ENCODE measurements at places on chromosomes 6 and 20. TPM values are rescaled to one million over a fixed set of nuclear protein-coding genes. Genes with fewer than 3 reads are reported as not detected.
A peak's percentile ranks its signal among the peaks of the same experiment; 100 is the strongest.

CCN5 gene
- not detected for total RNA-seq

GRCh38 chr6:68760941-68761676 lies 126.0 kb downstream of the ADGRB3 start:
- DNase-seq: no peak
- no peaks in the 10 kb centered on the region for H3K4me1 ChIP-seq
- no peaks in the 10 kb centered on the region for H3K36me3 ChIP-seq
- no peak overlapping the region for H3K27ac ChIP-seq
- H3K27me3 ChIP-seq: no peaks in the 10 kb centered on the region
- H3K4me3 ChIP-seq: no peak overlapping the region

FAM184A gene
- 5.9 TPM for total RNA-seq

DNA sequence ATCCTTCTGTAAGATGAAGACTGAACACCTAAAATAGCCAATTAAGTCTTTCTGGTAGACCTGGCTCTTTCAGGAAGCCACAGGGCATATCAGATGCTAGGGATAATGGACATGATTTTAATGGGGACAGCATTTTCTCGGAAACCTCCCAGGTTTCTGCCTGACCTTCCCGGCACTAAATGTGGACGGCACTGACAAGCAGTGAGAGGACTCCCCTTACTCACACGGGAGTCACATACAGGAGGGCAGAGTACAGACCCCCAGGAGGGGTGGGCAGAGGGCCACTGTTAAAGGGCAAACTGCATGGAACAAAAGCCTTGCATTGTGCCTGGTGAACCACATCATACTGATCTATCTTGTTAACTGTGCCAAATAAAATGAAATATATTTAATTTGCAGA lies 19.9 kb downstream of the PSMG4 start:
- no peak for DNase-seq
- H3K36me3 ChIP-seq: no peaks in the 10 kb centered on the region
- no peaks in the 10 kb centered on the region for H3K4me1 ChIP-seq

DNA sequence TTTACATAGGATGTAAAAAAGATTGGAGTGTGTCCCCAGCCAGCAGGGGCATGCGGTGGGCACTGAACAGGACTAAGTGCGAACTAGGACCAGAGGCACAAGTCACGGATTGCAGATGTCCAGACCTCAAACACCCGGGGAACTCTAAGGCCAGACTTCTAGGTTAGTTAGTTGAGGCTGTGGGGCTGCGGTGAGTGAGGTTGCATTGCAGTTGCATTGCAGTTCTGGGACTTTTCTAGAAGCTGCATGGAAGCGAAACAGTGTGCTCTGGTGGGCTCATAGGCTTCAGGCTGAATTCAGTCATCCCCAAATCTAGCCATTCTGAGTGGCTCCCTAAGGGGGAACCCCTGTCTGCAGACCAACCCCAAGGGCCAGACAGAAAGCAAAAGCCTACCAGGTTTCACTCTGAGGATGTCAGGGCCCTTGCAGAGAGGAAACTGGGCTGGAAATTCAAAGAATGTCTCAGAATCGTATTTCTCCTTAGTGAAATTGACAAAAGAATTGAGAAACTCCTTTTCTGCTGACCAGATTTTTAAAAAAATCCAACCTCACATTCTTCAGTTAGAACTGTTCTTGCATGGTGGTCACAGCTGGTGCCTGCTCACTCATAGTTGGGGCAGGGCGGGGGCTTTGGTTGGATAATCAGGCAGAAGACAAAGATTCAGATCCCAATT lies 182.8 kb downstream of the ZDHHC14 start:
- H3K4me1 ChIP-seq: peaks cover 31% of the 10 kb centered on the region
- peak; percentile 25 for DNase-seq
- peaks cover 4% of the 10 kb centered on the region for H3K27me3 ChIP-seq
- peaks cover 3% of the 10 kb centered on the region for H3K36me3 ChIP-seq

GRCh38 chr6:55617272-55617671 lies 38.3 kb upstream of the HMGCLL1 start:
- no peak for DNase-seq
- no peaks in the 10 kb centered on the region for H3K27me3 ChIP-seq
- no peak overlapping the region for H3K4me3 ChIP-seq
- H3K4me1 ChIP-seq: no peaks in the 10 kb centered on the region
- no peak overlapping the region for H3K27ac ChIP-seq
- H3K36me3 ChIP-seq: no peaks in the 10 kb centered on the region

DNA sequence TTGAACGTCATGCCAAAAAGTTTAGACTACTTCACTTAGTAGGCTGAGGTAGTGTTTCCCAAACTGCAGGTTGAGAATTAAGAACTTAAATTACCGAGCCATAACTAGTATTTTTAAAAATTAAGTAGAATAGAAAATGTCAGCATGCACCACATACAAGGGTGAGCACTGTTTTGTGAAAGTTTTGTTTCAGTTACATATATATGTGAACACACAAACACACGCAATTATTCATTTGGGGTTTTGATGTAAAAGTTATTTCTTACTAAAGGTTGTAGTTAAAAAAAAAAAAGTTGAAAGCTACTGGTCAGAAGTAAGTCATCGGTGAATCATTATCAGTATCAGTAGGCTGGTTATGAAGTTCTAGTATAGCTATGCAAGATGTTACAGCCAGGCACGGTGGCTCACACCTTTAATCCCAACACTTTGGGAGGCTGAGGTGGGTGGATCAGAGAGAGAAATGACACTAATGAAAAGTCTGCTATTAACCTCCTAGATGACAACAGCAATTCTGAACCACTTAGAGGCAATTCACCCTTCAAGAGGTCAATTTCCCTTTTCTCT lies 24.1 kb downstream of the FASTKD5 start:
- peaks cover 3% of the 10 kb centered on the region for H3K4me1 ChIP-seq
- peaks cover 12% of the 10 kb centered on the region for H3K36me3 ChIP-seq

GRCh38 chr20:61803416-61803914 lies 262.2 kb downstream of the TAF4 start:
- no peaks in the 10 kb centered on the region for H3K27me3 ChIP-seq
- no peak overlapping the region for H3K4me3 ChIP-seq
- H3K36me3 ChIP-seq: no peaks in the 10 kb centered on the region
- no peak overlapping the region for H3K27ac ChIP-seq

DNA sequence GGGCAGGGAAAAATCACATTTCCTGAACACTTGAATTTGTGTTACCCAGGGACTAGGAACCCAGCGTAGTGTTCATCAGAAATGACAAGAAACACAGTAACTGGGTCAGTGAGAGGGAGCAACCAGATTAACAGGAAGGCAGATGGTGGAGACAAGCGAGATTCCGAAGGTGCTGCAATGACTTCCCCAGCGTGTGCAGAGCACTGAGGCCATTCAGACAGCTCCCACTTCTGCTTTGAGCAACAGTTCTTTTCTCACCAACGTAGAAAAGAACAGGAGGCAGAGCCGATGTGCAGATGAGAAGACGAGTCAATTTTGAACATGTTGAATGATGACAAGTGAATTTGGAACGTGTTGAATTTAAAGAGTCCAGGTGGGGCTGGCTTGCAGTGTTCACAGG lies 63.1 kb upstream of the IFNGR1 start:
- no peak for DNase-seq

HSPA12B gene
- total RNA-seq: not detected

DNA sequence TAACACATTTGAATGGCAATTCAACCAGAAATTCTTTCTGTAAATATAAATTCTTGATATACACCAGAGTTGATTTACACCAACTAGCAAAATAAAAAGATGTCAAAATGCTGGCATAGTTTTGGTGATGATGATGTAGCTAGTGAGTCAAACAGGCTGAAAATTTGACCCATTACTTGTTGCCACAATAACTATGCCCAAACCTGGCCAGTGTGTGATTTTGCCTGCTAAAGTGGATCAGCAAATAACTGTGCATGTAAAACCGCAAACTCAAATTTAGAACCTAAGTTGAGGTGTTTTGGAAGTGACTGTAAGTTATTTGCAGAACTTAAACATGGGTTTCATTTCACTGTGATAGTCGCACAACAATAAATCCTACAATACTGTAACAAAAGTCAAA lies 125.9 kb downstream of the KIF6 start:
- no peak overlapping the region for H3K4me3 ChIP-seq
- no peaks in the 10 kb centered on the region for H3K4me1 ChIP-seq
- H3K27ac ChIP-seq: no peak overlapping the region
- no peaks in the 10 kb centered on the region for H3K36me3 ChIP-seq

WFDC2 gene
- total RNA-seq: not detected
